ENCODE measurements at places on chromosomes 2 and 18.

DNA sequence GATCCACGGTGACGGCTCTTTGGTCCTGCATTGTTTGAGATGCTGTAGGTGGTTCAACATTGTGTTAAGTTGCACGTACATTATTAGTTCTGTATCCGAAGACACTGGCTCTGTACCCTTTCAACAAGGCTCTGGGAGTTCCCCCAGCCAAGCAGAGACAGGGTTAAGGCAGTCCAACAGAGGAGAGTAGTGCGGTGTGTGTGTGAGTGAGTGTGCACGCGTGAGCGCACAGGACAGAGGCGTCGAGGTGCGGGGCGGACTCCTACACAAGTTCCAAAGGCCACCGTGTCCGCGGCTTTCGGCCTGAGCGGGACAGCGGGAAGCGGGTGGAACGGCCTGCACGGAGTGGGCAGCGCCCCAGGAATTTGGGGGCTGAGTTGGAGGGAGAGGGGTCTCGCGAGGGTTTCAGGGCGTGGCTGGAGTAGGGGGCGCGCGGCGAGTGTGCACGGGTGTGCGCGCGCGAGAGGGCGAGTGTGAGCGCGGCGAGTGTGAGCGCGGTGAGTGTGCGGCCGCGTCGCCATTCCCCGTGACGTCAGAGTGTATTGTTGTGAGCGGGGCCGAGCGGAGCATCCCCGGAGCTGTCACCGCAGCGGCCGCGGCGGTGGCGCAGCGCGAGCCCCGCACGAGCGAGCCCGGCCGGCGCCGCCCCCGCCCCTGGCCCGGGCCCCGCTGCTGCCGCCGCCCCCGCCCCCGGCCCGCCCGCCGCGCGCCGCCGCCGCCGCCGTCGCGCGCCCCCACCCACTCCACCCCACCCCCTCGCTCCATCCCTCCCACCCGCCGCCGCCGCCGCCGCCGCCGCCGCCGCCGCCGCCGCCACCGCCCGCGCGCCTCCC lies at the start of gene ASXL3:
TSS of gene ASXL3 (plus strand) at position 535 of the 833 bp plus-strand sequence. CDS start 413 bp downstream, outside the sequence.
- DNase-seq: no peak

GRCh38 chr2:69743847-69744264 lies 1.9 kb downstream of the ANXA4 start:
- DNase-seq: no peak

DNA sequence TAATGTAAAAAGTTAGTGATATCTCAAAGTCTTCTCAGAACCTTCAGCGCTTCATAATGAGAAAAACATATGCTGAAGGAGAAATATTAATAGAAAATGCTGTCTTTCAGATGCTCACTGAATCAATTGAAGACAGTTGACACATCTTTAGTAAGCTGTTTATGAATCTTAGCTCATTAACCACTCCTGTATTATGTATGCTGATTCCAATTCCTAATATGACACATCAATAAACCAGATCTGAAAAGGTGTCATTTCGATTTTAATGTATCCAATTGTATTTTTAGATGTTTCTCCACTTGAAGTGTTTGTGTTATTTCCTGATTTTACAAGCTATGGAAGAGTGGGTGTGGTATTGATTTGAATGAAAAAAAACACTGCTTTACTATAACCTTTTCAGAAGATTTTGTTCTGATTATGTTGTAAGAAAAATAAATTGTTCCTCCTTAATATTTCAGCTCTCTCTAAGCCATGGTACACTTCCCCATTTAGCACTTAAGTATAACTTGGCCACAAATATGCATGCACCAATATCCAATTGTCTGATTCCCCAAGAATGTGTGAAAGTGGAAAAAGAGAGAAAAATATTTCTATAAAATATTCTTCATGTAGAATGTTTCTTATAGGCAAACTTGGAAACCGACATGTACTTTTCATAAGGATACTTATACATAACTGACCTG lies 569.8 kb downstream of the ARHGAP15 start:
- no peak for DNase-seq

- no peak for DNase-seq
These were observed 177.1 kb downstream of the FAM210A start for GRCh38 chr18:13548966-13549879.

DNA sequence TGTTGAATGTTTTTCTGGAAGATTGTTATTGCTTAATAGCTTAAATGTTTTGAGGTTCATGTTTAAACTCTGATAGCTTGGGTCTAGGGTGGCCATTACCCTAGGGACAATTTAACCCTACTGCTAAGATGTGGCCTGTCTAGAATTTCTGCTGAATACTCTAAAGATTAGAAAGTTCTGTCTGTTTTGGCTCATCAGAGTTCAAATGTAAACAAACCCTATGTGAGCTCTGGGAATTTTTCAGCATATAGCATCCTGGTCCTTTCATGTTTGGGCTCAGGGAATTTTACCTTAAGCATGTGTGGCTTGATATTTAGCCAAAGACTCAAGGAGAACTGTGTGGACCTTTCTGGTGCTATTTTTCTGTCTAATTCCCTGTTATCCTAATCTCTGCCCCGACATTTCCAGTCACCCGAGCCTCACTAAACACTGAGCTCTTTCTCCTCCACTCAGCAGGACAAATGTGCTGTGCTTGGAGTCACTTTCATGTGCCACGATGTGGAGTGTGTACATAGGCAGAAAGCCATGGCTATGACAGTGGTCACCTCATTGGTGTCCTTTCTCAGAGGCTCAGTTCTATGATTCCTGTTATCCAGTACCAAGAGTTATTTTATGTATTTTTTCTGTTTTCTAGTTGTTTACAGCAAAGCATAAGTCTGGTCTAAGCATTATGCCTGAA lies 492.5 kb upstream of the SPHKAP start:
- no peak for DNase-seq
